ENCODE measurements at places on chromosomes 2 and 18. TPM values are rescaled to one million over a fixed set of nuclear protein-coding genes. Genes with fewer than 3 reads are reported as not detected.

The MC2R gene
- total RNA-seq: not detected

The UGT1A8 gene
- total RNA-seq: not detected

The PREPL gene
- total RNA-seq: 30.7 TPM

The CFAP53 gene
- total RNA-seq: 0.85 TPM
